ENCODE measurements at places on chromosomes 13 and 19.

DNA sequence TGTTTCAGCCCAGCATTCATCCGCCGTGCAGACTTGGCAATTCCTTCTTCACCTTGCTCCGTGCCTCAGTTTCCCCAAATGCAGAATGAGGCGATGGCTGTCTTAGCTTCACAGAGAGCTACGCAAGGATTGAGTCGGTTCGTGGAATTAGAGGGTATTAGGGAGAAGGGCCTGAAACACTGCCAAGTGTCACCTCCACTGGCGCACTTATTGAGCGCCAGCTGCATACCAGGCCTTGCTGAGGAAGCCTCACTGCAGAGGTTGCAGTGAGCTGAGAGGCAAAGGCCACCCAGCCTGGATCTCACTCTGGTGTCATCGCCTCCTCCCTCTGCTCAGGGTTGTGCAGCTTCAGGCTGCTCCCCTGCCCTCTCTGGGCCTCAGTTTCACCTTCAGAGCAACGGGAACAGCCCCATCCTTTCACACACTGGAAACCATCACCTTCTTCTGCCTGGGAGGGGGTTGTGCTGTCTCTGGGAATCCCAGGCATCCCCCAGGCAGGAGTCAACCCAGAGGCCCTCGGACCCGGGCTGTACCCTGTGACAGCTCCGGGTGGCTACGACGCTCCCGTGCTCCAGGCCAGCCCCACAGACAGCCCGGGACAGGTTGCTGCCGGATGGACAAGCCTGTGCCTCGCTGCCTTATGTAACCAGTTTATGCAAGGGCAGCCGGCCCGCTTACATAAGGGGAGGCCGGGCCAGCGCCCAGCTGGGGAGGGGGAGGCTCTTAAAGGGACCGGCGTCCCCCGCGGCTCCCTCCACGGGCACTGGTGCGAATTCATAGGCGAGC is 31.9 kb downstream of the NFIC start:
- peak; percentile 36 for DNase-seq

DNA sequence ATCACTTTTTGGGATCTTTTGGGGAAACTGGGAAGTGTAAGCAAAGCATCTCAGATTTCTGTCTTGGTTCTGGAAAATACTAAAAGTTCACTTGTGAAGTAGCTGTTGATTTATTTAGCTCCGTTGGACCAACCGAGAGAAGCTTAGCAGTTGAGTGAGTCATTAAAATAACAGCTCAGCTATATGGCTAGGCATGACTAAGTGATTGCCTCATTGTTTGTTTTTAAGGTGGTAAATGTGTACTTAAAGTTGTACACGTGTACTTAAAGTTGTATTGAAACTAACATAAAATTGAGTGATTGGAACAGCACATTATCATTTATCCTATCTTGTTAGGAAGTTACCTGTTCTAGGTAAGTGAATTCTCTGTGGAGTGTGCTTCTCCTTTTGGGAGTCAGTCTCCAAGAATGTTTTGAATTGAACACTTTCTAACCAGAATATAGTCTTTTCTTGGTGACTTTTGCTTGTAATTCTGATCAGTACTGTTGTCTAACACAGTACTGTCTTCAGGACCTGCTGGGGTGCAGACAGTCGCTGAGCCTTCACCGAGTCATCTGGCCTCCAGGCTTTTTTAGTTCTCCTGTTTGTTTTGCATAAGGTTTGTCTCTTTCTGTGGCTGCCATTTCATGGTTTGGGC is 2.9 kb upstream of the DCUN1D2 start:
- no peak for DNase-seq

DNA sequence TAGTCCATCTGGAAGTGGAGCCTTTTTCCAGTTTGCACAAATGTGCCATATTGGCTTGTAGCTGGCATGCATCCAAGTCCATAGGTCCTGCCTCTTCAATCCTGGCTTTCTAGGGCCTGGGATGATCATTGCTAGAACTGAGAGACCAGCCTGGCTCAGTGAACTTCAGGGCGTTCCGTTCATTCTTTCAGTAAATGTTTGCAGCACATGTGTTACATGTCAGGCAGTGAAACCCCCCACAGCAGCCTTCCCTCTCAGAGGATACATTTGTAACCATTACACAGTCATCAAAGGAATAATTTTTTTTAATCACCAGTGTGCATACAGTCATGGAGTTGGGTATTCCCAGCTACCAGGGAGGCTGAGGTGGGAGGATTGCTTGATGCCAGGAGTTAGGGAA is 9.7 kb downstream of the FUT2 start:
- DNase-seq = no peak

DNA sequence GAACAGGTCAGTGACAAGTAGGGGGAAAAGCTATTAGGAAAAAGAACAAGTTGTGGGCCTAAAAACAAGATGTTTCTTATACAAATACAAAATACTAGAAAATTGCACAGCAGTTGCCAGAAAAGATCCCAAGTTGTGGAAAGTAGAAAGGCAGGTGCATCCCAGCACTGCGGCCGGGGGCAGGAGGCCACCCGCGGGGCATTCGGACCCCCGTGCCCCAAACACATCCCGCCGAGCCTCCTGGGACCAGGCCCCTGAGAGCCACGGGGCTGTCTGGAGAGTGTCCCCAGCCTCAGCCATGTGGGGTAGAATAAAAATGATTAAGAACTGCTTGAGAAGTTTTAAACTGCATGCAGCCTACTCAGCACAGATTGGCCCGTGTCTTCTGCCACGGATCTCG is 11.4 kb downstream of the RASA3 start:
- DNase-seq = no peak

DNA sequence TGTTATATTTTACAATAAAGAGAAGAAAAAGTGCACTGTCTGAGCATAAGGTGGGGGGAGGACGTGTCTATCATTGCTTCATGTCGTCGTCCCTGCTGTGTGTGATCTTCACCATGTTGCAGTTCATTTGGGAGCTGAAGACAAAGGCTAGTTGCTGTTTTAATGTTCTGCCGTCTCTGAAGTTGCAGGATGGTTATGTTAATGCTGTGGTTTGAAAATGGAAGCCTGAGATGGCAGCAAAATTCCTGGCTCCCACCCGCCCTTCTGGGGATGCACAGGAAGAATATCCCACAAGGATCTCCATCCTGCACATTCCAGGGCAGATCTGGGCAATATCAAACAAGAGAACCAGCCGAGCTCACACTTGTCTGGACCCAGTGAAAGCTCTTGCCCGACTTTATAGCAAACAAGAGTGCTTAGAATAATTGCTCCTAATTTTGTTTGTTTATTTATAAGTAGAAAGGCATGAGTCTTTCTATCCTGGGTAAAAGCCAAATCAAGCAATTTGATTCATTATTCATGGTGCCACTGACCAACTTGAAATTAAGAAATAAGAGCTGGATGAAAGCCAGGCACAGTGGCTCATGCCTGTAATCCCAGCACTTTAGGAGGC is 110.3 kb upstream of the ABCC4 start:
- no peak for DNase-seq

- DNase-seq = no peak
These were observed 10.8 kb downstream of the NFKBID start for GRCh38 chr19:35889370-35890112.

DNA sequence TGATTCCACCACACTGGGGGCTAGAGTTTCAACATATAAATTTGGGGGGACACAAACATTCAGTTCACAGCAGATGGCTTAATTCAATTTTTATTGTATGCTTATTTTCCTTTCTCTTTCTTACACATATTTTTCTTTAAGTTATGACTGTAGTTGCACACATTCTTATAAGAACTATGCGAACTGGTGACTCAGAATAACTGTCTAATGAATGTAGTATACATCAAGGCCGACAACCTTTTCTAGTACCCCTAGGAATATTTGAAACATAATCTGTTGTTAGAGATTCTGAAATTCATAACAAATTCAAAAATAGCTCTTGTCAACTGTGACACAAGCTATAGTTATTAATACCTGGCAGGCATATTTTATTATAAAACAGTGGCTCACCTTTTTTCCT is 695.6 kb downstream of the PCDH9 start:
- DNase-seq = no peak

DNA sequence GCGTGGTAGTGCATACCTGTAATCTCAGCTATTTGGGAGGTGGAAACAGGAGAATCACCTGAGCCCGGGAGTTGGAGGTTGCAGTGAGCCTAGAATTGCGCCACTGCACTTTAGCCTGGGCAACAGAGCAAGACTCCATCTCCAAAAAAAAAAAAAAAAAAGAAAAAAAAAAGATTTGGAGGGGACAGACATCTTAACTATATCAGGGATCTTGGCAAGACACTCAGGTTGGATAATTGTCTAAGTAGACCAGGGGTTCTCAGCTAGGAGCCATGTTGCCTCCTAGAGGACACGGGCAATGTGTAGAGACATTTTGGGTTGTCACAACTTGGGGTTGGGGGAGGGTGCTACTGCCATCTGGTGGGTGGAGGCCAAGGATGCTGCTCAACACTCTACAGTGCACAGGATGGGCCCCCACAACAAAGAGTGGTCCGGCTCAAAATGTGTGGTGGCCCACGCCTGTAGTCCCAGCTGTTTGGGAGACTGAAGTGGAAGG is 1.9 kb upstream of the ZNF580 start:
- peak; percentile 63 for DNase-seq

GRCh38 chr13:77305266-77305665 is 21.6 kb downstream of the MYCBP2 start:
- DNase-seq = no peak

DNA sequence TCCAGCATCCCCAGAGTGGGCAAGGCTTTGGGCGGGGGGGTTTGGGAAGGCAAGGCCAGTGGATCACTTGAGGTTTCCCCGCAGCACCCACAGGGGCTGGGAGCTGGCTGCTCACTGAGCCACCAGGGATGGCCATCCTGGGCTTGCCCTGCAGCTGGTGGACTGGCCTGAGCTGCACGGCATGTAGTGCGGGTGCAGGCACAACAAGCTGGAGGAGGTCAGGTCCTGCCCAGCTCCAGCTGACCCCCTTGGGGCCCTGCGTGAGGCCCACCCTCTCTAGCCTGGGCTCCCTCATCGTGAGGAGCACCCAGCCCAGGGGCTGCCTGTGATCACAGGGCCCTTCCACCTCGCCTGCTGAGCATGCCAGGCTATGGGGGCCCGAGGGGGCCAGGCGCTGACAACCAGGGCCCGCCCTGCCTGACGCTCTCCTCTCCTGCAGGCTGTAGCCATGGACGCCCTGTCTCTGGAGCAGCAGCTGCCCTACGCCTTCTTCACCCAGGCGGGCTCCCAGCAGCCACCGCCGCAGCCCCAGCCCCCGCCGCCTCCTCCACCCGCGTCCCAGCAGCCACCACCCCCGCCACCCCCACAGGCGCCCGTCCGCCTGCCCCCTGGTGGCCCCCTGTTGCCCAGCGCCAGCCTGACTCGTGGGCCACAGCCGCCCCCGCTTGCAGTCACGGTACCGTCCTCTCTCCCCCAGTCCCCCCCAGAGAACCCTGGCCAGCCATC is 22.9 kb downstream of the COMP start:
- peak; percentile 51 for DNase-seq

DNA sequence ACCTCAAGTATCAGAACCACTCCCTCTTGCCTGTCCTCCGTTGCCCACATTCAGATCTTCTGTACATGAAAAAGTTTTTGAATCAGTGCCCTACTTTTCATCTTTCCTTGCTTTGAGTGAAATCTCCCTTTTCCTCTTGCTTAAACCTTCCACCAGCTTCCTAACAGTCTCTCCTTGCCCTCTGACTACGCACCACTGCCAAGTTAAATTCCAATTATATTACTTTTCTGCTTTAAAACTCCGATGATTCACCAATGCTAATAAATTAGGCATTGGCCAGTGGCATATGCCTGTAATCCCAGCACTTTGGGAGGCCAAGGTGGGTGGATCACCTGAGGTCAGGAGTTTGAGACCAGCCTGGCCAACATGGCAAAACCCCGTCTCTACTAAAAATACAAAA is 30.7 kb upstream of the RFXAP start:
- DNase-seq = no peak

DNA sequence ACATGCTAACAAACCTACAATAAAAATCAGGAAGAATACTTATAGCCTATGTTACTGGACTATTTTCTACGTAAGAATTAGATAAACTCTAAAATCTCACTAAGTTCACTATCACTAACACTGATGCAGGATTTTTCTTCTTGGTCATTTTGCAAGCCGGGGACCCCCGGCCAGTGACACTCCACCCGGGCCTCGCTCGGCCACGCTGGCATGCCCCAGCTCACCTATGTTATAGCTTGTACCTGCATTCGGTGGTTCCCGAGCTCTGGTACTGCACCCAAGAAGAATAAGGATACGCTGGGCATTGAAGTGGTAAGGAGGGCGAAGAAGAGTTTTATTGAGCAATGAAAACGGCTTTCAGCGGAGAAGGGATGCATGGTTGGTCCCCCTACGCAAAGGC is 245.3 kb upstream of the NBEA start:
- no peak for DNase-seq

GRCh38 chr19:8310342-8311055 is 2.3 kb upstream of the CD320 start:
- DNase-seq = peak; percentile 4

GRCh38 chr13:43127827-43128226 is 104.4 kb downstream of the DNAJC15 start:
- no peak for DNase-seq

- no peak for DNase-seq
These were observed 265.8 kb downstream of the OXGR1 start for GRCh38 chr13:96728463-96728862.

GRCh38 chr13:97212601-97213040 is 9.5 kb upstream of the MBNL2 start:
- peak; percentile 12 for DNase-seq

GRCh38 chr13:76000131-76000530 is 364.0 kb downstream of the LMO7 start:
- DNase-seq = no peak

GRCh38 chr19:46254776-46255175 is 25.2 kb downstream of the IGFL1 start:
- no peak for DNase-seq

DNA sequence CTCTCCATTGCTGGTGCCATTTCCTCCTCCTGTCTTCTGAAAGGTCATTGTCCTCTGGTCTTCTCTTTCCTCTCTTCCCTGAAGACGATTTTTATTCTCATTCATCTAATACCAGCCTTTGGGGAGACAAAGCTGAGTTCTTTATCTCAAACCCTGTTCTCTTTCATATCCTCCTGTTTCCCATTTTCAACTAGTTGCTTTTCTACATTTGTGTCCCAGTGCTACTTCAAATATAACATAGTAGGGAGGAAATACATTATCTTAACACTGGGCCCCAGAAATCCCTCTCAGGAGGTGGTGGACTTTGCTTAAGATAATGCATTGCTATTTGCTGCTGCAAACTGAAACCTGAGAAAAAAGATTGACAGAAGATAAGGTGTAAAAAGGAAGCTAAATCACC is 159.1 kb downstream of the HS6ST3 start:
- DNase-seq = no peak

DNA sequence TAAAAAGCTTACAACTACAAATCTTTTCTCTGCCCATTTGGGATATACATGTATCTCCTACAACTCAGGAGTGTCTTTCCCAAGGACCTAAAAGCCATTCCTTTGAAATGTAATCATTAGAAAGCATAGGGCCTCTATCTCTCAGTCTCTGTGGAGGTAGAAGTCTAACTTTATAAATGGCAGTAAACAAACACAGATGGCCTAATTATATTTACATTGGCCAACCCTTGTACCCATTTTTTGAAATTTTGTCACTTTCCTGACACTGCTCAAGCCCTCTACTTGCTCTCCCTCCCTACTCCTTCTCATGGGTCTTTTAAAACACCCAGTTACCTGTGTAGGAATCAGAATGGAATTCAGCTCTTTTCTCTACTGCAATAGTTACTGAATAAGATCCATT is 24.8 kb downstream of the RNF6 start:
- no peak for DNase-seq

- peak; percentile 76 for DNase-seq
These were observed 2.4 kb downstream of the TIMM13 start for GRCh38 chr19:2424686-2425621.

Data from WTC11 (cell line).